Right lung (tissue), 10 donors: ENCODE measurements at places on chromosomes 12 and 14.

- no peak for DNase-seq
Measured at GRCh38 chr14:99252940-99253868, 18.8 kb downstream of the BCL11B start.

DNA sequence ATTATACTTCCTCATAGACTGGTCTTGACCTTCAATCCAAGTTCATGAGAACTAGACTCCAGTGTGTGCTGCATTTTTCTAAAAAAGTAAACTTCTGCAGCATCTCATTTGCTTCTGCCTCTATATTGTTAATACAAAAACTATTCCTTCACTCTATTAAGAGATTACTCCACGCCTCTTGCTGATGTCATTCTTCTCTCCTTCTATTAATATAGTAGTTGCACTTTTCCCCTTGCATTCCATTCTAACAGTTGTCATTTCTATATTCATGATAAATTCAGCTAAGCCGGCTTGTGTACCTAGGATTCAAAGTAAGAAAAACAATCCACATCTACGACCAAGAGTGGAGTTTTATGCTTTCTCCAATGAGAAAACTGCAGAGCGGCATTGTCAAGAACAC is 480.4 kb upstream of the NOVA1 start:
- no peak for DNase-seq

GRCh38 chr14:60327447-60328331 is 78.7 kb downstream of the PPM1A start:
- DNase-seq = peak; percentile 52

DNA sequence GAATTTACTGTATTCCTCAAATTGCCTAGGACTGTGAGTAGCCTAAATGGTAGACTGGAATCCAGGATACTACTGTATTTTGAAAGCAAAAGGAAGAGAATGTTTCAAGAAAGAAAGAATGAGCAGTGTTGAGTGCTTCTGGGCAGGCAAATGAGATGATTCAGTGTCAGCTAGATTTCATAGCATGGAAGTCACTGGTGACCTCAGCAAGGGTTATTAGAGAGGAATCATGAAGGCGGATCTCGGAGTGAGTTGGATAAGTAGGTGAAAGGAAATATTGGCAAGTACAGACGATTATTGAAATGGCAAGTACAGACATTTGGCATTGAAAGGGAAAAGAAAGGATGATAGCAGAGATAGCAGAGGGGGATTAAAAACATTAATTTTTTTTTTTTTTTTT is 27.1 kb downstream of the VRK1 start:
- peak; percentile 7 for DNase-seq

GRCh38 chr14:91228112-91229004 is 16.1 kb downstream of the GPR68 start:
- DNase-seq = no peak

GRCh38 chr12:96399919-96400630 is at the start of gene CDK17:
Gene CDK17, minus strand, starts transcription at chr12:96400439. Its CDS starts 65,603 bp downstream, at chr12:96334836.
- peak; percentile 87 for DNase-seq

DNA sequence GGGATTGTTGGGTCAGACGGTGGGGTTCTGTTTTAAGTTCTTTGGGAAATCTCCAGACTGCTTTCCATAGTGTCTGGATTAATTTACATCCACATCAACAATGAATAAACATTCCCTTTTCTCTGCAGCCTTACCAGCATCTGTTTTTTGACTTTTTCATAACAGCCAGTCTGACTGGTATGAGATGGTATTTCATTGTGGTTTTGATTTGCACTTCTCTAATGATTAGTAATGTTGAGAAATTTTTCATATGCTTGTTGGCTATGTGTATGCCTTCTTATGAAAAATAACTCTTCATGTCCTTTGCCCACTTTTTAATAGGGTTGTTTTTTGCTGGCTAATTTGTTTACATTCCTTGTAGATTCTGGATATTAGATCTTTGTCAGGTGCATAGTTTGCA is 140.8 kb upstream of the CNTN1 start:
- DNase-seq = no peak

- no peak for DNase-seq
Measured at GRCh38 chr14:59313144-59313651, 124.7 kb downstream of the DAAM1 start.

- DNase-seq = no peak
Measured at GRCh38 chr12:19220852-19221466, 91.4 kb downstream of the PLEKHA5 start.

DNA sequence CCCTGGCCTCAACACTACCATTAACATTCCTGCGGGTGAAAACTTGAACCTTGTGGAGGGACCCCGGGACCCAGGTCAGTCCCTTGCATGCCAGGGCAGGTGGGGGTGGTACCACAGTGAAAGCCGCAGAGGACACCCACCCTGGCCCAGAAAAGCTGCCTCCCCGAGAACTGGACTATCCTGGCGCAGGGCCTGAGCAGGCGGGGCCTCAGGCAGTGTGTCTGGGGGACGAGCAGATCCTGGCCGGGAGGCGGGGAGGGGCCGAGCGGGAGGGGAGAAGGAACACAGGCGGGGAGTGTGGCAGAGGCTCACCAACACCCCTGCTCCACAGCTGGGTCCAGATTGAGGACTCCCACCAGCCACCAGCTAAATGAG is 10.0 kb downstream of the AHNAK2 start:
- DNase-seq = peak; percentile 59
